GM04503 (cell line): ENCODE measurements at places on chromosomes 5 and 9.

- DNase-seq: no peak
Observed at GRCh38 chr5:73652391-73652790, 26.4 kb downstream of the ARHGEF28 start.

GRCh38 chr5:1801967-1802295 is 724 bp downstream of the NDUFS6 start:
- no peak for DNase-seq

- DNase-seq: no peak
Observed at GRCh38 chr5:6468104-6468503, 19.4 kb downstream of the UBE2QL1 start.

DNA sequence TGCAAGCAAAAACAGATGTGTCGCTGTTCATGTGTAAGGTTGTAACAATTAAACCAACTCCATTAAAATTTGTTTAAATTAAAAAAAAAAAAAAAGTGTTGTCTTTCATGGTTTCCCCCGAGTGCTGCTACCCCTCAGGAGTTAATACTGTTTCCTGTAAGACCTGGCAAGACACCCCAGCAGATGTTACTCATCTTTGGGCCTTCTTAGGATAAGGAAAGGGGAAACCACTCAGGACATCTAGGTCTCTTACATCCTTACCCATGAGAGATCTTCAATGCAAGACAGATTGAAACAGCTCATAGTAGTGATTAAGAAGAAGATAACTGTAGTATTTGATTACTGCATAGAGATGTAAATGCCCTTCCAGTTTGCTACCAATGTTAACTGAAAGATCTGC is 33.5 kb upstream of the F2R start:
- DNase-seq: no peak

DNA sequence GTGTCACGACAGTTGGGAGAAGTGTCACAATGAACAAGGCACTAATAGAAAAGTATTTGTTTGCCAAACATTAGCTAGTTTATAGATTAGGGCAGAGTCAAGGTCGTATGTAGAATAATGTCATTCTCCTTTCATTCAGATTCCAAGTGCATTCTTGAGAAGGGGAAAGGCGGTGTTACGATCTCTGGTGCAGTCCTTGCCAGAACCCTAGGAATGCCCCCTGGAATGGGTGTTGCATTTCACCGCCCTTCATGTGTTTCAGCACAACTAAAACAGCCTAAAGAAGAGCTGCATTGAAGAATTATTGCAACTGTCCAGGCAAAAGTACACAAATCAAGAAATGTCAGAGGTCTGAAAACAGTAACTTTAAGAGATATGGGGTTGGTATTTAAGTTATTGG is 721.0 kb upstream of the WWC1 start:
- DNase-seq: no peak

DNA sequence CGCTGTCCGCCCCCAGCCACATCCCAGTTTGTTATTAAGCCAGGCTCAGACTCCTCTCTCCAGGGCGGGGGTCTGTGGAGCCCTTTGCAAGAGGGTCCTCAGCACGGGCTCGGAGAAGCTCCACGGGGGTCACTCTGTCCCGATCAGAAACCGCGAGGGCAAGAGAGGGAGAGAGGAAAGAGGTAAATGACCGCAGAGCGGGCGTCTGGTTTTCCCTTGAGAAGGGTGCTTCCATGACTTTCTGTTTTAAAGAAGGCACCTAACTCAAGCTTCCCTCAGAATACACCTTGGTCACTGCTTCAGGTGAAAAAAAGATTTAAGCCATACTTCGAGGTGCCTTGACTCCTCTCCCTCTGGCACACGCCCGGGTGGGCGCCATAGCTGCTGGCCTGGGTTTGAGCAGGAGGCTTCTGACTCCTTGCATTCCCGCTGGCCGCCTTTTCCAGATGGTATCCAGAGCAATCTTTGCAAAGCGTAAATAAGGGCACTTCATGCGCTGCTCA is 5.8 kb upstream of the TERT start:
- no peak for DNase-seq

DNA sequence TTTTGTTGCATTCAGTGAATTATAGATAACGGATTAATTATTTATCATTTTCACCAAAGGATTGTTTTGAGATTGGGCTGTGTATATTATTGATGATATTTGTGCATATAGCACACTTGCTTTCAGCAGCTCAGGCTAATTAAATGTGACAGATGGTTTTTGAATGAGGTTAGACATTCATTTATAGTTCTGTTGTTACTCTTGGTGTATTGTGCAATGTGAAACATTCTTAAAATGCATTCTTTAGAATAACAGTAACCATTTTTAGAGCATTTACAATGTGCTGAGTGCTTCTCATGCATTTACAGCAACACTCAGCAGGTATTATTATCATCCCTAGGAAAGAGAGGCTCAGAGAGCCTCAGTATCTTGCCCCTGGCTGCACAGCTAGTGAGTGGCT is 23.8 kb downstream of the NANS start:
- DNase-seq: peak; percentile 49

GRCh38 chr9:112140936-112141335 is 34.2 kb downstream of the SUSD1 start:
- DNase-seq: no peak

- DNase-seq: no peak
Observed at GRCh38 chr5:156687514-156687913, 162.6 kb upstream of the PPP1R2B start.

DNA sequence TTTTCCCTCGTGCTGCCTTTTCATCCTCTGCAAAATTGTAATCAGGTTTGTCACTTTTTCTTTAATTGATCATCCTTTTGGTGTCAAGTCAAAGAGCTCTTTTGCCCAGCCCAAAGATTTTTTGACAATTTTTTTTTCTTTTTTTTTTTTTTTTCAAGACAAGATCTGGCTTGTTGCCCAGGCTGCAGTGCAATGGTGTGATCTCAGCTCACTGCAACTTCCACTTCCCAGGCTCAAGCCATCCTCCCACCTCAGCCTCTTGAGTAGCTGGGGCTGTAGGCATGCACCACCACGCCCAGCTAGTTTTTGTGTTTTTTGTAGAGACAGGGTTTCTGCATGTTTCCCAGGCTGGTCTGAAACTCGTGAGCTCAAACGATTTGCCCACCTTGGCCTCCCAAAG is 36.7 kb downstream of the CDK7 start:
- DNase-seq: no peak

DNA sequence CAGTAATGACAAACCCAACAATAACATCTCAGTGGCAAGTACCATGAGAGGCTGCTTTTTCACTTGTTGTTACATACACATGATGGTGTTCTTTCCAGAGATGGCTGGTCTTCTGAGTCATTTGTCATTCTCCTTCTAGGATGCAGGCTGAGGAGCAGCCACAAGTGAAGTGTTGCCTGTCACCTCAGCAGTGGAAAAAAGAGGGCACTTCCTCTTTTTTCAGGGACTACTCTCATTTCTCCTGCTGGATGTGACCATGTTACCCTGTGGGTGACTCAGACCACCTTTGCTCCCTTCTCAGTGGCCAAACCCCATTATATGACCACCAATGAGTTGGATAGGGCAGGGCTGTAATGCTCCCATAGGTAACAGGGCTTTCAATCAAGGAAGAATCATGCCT is 587.0 kb upstream of the ADAMTS16 start:
- DNase-seq: no peak

DNA sequence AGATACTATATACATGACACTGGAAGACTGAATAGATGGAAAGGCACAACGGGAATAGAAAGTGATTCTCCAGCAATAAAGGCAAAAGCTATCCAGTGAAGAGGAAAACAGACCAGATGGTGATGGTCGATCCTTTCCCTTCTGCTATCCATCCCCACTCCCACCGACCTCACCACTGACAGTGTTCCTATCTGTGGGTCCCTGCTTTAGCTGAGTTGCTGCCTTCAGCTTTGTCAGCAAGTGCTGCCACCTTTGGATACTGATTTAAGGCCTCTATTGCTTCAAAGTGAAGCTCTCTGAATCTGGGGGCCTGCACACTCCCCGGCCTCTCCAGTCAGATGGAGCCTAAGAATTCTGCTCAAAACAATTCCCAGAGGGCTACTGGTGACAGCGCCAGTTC is 32.3 kb downstream of the EPB41L4A start:
- DNase-seq: no peak

GRCh38 chr5:39713250-39713916 is 288.6 kb upstream of the DAB2 start:
- no peak for DNase-seq

DNA sequence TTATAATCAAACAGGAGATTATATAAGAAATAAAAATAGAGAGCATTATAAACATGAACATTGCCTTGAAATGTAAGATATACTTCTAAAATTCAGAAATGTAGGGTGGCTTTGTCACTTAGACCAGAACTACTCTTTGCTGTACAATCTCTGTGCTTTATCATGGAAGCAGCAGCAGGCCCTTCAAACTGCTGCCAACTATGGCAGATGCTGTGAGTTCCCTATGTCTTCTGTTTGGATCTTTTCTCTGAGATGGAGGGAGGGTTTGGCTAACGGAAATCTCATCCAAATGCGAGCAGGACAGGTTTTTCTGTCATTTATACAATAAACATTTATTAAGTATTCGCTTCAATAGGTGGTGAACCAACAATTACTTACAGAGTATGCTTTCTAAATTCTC is 34.8 kb upstream of the RICTOR start:
- DNase-seq: no peak

- DNase-seq: no peak
Observed at GRCh38 chr5:10509575-10509974, 54.3 kb upstream of the ANKRD33B start.

GRCh38 chr5:157959370-157959769 is 100.4 kb upstream of the CLINT1 start:
- DNase-seq: no peak

DNA sequence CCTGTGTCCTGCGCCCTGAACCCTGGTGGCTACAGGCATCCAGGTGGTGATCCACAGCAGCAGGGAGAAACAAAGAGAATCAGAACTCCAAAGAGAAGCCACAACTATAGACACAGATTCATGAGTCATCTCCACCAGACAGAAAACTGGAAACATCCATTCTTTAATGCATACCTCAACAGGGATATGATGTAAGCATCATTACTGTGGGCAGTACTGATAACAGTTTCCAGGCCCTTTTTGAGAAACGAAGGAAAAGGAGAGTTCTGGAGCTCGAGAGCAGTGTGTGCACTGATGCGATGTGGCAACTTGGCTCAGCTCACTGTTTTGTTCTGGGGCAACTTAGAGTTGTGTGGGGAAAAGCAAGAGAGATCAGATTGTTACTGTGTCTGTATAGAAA is 215.6 kb upstream of the ADAMTS16 start:
- DNase-seq: no peak

GRCh38 chr5:8993031-8993430 is 552.8 kb downstream of the SEMA5A start:
- DNase-seq: no peak

- no peak for DNase-seq
Observed at GRCh38 chr5:179310439-179311090, 34.7 kb downstream of the ADAMTS2 start.

DNA sequence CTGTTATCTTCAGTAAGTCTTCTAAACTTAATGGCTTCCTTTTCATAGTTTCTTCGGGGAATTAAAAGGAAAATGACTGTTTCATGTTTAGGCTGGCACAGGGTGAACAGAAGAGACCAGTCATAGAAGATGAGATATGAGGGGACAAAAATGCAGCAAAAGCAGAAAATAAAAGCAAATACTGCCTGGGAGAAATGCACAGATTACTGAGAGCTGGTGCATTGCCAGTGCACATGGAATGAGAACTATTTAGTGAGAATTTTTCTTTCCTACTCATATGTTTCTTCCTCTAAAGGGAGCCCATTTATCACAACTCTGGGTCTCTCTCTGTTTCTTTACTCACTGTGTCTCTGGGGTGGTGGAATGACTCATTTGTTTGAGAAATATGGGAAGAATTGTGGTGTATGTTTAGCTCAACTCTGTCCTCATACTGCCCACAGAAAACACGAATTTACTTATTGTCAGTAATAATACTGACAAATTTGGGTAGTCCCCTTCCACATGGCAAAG is 25.9 kb upstream of the ANKRD55 start:
- peak; percentile 99 for DNase-seq

GRCh38 chr9:34701023-34701768 is 8.7 kb downstream of the CCL21 start:
- no peak for DNase-seq

- no peak for DNase-seq
Observed at GRCh38 chr5:68659881-68660280, 433.9 kb upstream of the SLC30A5 start.

- DNase-seq: no peak
Observed at GRCh38 chr5:61617039-61617438, 285.0 kb downstream of the ZSWIM6 start.

- DNase-seq: no peak
Observed at GRCh38 chr5:112367400-112367799, 51.7 kb downstream of the EPB41L4A start.

- DNase-seq: no peak
Observed at GRCh38 chr9:135379540-135380267, 99.9 kb upstream of the PPP1R26 start.

DNA sequence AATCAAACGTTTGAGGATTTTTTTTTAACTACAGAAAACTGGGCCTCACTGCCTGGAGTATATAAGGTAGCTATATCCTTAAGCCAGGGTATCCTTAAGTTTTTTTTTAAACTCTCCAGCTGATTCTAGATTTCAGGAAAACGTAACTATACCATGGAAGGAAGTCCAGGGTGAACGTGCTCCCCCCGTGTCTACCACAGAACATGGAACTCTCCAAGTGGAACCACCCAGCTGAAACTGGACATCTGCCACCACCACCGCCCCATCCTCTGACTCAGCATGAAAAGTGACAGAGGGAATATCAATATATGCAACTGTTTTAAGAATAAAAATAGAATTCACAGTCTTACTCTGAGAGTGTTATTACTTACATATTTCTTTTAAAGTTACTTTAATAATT is 61.3 kb downstream of the DROSHA start:
- no peak for DNase-seq
